LHCN-M2 (cell line): ENCODE measurements at places on chromosomes 12 and 14. TPM values are rescaled to one million over a fixed set of nuclear protein-coding genes. Genes with fewer than 3 reads are reported as not detected.

PRKD1 gene
- 16.1 and 23.1 TPM in 2 replicates for total RNA-seq

ENDOU gene
- 0.51 and 0.63 TPM in 2 replicates for total RNA-seq

FOXA1 gene
- 0.13 TPM in 1 of 2 replicates, not detected in the other for total RNA-seq

AQP2 gene
- not detected in 2 replicates for total RNA-seq

ERP29 gene
- 38.7 and 50.6 TPM in 2 replicates for total RNA-seq

TAS2R31 gene
- 1.4 and 1.5 TPM in 2 replicates for total RNA-seq

SIX6 gene
- total RNA-seq, result not detected in 2 replicates

NEUROD4 gene
- total RNA-seq, result not detected in 2 replicates

GATC gene
- total RNA-seq, result 24.3 TPM in 2 replicates

DNA sequence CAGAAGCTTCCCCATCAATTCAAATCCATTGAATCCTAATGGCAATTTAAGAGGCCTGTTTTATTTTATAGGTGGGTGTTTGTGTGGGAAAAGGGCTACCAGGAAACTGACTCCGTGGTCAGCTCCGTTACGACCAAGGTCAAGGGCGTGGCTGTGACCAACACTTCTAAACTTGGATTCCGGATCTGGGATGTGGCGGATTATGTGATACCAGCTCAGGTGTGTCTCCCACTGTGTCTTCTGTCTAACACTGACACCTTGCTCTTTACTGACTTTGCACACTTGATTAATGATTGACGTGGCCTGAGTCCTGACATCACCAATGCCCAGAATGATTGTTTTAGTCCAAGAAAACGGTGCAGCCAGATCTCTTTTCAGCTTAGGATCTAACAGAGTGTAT lies 7.1 kb downstream of the P2RX4 start:
- no peak for DNase-seq

DNA sequence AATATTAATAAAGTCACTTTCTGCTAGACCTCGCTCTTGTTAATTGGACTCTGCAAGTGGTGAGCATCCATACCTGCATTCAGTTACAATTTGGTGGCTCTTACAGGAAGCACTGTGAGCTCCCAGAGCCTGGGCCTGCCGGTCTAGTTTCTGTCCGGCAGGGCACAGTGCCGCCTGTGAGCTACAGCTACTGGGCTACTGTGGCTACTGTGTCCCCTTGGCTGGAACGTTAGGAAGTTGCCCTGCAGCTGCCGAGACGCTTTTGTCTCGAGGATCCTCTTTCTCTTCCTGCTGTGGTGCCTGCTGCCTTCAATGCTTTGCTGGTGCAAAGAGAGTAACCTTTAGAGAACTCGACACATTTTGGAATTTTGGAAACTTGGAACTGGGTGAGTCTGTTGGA lies 44.6 kb upstream of the PTGDR start:
- no peak for DNase-seq

DNA sequence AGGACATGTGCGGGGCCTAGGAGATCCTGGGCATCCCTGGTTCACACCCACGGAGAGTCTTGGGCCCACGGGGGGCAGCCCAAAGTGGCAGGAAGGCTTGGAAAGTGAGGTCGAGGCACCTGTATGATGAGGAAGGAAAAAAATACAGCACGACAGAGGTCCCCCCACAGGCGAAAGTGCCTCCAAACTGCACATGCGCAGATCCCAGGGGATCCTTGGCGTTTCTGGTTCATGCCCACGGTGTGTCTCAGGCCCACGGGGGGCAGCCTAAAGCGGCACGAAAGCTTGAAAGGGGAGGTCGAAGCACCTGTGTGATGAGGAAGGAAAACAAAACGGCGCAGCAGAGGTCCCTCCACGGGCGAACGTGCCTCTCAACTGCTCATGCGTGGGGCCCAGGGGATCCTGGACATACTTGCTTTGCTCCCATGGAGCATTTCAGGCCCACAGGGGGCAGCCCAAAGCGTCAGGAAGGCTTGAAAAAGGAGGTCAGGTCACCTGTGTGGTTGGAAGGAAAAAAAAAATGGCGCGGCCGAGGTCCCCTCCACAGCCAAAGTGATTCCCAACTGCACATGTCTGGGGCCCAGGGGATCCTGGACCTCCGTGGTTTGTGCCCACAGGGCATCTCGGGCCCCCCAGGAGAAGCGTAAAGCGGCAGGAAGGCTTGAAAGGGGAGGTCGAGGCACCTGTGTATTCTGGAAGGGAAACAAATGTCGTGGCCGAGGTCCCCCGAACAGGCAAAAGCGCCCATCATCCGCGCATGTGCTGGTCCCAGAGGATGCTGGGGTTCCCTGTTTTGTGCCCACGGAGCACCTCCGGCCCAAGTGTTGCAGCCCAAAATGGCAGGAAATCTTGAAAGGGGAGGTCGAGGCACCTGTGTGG lies 582.6 kb downstream of the ALG10 start:
- no peak for DNase-seq

DNA sequence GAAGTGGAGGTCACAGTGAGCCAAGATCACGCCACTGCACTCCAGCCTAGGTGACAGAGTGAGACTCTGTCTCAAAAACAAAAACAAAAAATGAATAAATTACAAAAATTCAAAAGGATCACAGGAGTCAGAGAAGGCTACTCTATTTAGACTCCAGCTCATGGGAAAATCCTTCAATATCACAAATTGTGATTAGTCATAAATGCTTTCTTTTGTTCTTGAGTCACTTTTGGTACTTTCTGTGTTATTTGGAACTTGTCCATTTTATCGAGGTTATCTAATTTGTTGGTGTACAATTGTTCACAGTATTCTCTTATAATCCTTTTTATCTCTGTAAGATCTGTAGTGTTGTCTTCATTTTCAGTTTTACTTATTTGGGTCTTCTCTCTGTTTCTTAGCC lies 18.9 kb downstream of the ALDH2 start:
- DNase-seq, result peak; percentile 59

- DNase-seq, result no peak
Measured at GRCh38 chr12:131537267-131537958, 173.5 kb upstream of the SFSWAP start.

GRCh38 chr12:75936515-75937440 lies 94.8 kb downstream of the PHLDA1 start:
- no peak for DNase-seq

DNA sequence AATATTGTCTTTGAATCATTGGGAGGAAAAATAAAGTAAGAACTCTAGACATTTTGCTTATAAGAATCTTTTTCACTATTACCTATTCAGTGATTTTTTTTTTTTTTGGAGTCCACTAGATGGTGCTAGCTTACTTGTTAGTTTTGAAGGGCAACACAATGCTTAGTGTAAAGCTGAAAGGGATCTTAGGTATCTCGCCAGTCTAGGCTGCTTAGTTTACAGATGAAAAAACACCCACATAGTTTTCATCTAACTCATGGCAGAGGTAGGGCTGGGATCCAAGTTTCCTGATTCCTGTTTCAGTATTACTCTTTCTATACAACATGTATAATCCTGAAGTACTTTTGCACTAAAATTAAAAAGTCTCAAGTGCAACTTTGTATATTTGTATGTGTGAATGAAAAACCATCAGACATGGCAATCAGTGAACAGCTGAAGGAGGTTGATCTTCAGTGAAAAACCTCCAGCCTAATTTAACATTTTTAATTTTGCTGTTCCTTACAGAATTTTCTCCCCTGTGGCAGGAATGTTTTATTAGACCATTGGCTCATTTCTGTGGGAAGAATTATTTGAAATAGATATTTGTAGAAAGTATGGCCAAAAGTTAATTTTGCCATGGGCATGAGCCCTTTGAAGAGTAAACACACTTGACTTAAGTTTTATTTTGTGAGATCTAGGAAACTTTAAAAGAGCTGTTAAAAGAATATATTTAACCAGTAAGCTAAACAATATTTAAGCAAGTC lies 40.7 kb downstream of the LRRIQ1 start:
- DNase-seq, result peak; percentile 65

DNA sequence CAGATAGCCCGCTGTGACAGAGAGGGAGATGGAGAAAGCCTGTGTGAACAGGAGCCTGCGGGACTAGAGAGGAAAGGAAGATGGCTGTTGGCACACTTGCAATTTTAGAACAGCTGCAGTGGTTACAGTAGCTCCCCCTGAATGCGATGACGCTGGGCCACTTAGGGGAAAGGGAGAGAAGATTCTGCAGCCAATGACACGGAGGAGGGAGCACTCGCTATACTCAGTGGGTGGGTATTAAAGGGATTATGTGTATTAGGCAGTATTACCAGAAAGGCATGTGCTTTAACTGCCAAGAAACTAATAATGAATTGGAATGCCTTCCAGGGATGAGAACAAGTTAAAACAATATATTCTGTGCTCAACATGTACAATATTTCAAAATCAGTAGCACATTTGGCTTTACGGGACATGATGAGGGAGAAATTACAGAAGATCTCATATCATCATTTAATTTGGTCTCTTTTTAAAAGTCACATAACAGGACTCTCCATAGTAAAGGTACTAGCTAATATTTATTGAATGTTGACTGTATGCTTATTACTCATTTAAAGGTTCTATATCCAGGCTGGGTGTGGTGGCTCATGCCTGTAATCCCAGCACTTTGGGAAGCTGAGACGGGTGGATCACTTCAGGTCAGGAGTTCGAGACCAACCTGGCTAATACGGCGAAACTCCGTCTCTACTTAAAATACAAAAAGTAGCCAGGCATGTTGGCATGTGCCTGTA lies 35.9 kb upstream of the FOS start:
- DNase-seq, result peak; percentile 99

GRCh38 chr12:49334226-49334625 lies 2.8 kb downstream of the C1QL4 start:
- DNase-seq, result no peak

GRCh38 chr14:51451561-51451960 lies 200.1 kb upstream of the FRMD6 start:
- no peak for DNase-seq

GRCh38 chr14:75068294-75069120 lies 934 bp upstream of the ZC2HC1C start:
- DNase-seq, result peak; percentile 32

- DNase-seq, result no peak
Measured at GRCh38 chr14:97185186-97185585, 388.0 kb downstream of the VRK1 start.

GRCh38 chr12:47205532-47206449 lies 126.0 kb upstream of the AMIGO2 start:
- no peak for DNase-seq

- no peak for DNase-seq
Measured at GRCh38 chr12:49874142-49874897, 29.4 kb downstream of the FAIM2 start.

DNA sequence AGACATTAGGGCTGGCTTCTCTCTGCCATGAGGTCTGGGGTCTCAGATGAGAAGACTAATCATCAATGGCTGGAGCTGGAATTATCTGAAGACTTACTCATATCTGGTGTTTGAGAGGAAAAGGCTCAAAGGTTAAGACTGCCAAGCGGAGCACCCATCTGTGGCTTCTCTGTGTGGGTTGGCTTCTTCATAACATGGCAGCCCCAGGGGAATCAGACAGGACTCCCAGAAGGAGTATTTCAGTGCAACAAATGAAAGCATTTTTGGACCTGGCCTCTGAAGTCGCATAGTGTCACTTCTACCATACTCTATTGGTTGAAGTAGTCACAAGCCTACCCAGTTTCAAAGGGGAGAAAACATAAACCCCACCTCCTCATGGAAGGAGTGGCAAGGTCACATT lies 171.8 kb upstream of the KRR1 start:
- no peak for DNase-seq

- DNase-seq, result peak; percentile 89
Measured at GRCh38 chr12:15274561-15274967, 47.7 kb upstream of the PTPRO start.

DNA sequence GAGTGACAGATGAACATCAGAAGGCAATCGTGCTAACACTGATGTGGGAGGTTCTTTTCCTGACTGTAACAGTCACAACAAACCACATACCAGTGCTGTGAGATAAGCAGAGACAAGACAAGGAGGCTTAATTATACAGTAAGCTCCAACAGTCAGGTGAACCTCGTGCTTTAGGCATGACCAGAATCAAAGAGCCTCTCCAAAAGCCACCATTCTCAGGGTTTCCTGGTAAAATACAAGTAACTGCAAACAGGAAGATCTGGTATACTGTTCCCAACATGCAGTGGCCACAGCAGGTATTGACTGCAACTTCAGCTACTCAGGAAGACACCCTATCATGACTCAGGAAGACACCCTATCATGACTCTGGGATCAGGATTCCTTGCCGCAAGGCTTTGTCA lies 47.3 kb upstream of the GTF2A1 start:
- no peak for DNase-seq

DNA sequence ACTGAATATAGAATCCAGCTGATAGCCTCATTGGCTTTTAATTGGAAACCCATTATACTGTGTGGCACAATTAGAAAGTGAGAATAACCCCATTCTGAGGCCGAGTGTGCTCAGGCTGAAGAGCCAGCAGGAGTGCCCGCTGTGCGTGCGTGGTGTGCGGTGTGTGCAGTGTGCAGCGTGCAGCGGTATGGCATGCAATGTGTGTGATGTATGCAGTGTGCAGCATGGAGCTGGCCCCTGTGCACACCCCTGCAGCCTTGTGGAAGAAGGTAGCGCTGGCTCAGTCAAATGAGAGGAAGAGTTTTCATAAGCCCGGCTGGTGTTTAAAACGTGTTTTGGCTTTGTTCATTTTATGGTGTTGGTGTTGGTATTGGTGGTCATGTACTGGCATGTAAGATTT lies 22.9 kb downstream of the CKB start:
- no peak for DNase-seq

DNA sequence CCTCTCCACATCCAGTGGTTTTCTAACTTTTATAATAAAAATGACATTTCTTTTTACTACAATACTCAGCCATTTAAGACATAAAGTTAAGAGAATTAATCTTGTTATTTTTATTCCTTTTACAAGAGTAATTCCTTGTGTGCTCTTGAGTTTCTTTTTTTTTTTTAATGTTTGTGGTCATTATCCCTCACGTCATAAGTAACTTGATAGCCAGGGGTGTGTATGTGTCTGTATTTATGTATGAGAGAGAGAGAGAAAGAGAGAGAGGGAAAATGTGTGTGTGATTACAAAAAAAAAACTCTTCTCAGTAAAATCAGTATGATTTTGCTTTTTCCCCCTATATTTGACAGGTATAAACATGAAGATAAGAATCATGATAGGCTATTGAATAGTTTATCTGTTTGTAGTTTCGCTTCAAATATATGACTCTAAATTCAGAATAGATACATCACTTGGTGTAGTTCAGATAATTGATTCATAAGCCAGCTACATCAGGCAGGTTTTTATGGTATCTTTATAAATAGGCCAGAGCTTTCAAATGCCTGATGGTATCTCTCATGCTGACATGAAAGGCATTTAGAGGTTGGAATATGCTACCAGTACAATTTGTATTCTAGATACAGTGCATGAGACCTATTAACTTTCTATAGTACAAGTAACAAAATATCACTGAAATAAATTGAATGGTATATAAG lies 34.9 kb downstream of the RERGL start:
- peak; percentile 44 for DNase-seq
